ENCODE measurements at places on chromosomes 13 and 19.

GRCh38 chr13:96982672-96983071 is 11.6 kb downstream of the OXGR1 start:
- no peak for DNase-seq

GRCh38 chr13:44605721-44606120 is 29.6 kb upstream of the TSC22D1 start:
- DNase-seq: no peak

- DNase-seq: no peak
Observed at GRCh38 chr13:93529961-93530360, 303.4 kb downstream of the GPC6 start.

GRCh38 chr13:98143157-98143553 is 261 bp downstream of the FARP1 start:
- DNase-seq: no peak

GRCh38 chr13:33278913-33279312 is 6.6 kb downstream of the STARD13 start:
- no peak for DNase-seq

GRCh38 chr13:106471957-106472543 is 63.4 kb downstream of the EFNB2 start:
- peak; percentile 76 for DNase-seq
